Right lung (tissue), 10 donors: ENCODE measurements at places on chromosomes 4 and X. TPM values are rescaled to one million over a fixed set of nuclear protein-coding genes. Genes with fewer than 3 reads are reported as not detected.

AREG gene
- polyA plus RNA-seq = 1.1 TPM

NEUROG2 gene
- not detected for polyA plus RNA-seq

HTATSF1 gene
- 103 TPM for polyA plus RNA-seq

TBC1D9 gene
- 33.8 TPM for polyA plus RNA-seq

SLC38A5 gene
- polyA plus RNA-seq = 68.1 TPM

SPANXN3 gene
- not detected for polyA plus RNA-seq

PITX2 gene
- not detected for polyA plus RNA-seq

PRKG2 gene
- polyA plus RNA-seq = 6.3 TPM

CCDC149 gene
- 22.9 TPM for polyA plus RNA-seq

TLR1 gene
- polyA plus RNA-seq = 2.2 TPM

DCHS2 gene
- polyA plus RNA-seq = 1.8 TPM

CT45A10 gene
- 8.5 TPM for polyA plus RNA-seq

TMEM31 gene
- 1.6 TPM for polyA plus RNA-seq

SUPT20HL1 gene
- polyA plus RNA-seq = not detected

F11 gene
- 0.99 TPM for polyA plus RNA-seq

PPP1R3F gene
- polyA plus RNA-seq = 4.8 TPM

DCAF8L2 gene
- polyA plus RNA-seq = not detected

PPEF1 gene
- 1.1 TPM for polyA plus RNA-seq

PRDM8 gene
- 1.5 TPM for polyA plus RNA-seq

CLDN34 gene
- polyA plus RNA-seq = 0.26 TPM
